Activated T-cell treated with anti-CD3 and anti-CD28 coated beads, Interleukin-2, amount 50 U/mL, for 72 hours (primary cell): ENCODE measurements at places on chromosomes 1 and 21. TPM values are rescaled to one million over a fixed set of nuclear protein-coding genes. Genes with fewer than 3 reads are reported as not detected.

GRCh38 chr1:152654110-152654509, 9.1 kb upstream of the LCE2D start:
- DNase-seq = peak; percentile 64

GRCh38 chr21:46184625-46185555, 631 bp upstream of the SPATC1L start:
- DNase-seq = peak; percentile 79

Gene RYR2
- total RNA-seq = 0.02 TPM

GRCh38 chr1:116948046-116948445, 38.3 kb downstream of the PTGFRN start:
- DNase-seq = no peak

Gene GUCA2A
- not detected for total RNA-seq

Gene CACNA1S
- not detected for total RNA-seq

Gene NUP210L
- total RNA-seq = 0.14 TPM

Gene PGLYRP4
- 0.29 TPM for total RNA-seq
